Activated naive CD4-positive, alpha-beta T cell treated with Interleukin-2 at 50 U/mL for 16 hours (primary cell): ENCODE measurements at places on chromosomes 3 and 15.

DNA sequence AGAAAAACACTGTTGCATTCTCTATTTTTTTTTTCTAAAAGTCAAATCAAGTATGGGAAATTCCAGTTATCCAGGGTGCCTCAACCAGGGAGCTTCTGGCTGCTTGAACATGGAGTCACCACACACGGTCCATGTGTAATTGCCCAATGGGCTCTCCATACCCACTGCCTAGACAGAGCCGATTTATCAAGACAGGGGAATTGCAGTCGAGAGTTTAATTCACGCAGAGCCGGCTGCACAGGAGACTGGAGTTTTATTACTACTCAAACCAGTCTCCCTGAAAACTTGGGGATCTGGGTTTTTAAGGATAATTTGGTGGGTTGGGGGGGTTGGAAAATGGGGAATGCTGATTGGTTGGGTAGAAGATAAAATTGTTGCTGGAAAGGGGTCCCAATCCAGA lies 149.8 kb downstream of the TJP1 start:
- no peak for DNase-seq

GRCh38 chr3:22988566-22988965 lies 214.6 kb upstream of the UBE2E2 start:
- DNase-seq, result no peak

GRCh38 chr3:22960105-22960984 lies 242.8 kb upstream of the UBE2E2 start:
- no peak for DNase-seq

DNA sequence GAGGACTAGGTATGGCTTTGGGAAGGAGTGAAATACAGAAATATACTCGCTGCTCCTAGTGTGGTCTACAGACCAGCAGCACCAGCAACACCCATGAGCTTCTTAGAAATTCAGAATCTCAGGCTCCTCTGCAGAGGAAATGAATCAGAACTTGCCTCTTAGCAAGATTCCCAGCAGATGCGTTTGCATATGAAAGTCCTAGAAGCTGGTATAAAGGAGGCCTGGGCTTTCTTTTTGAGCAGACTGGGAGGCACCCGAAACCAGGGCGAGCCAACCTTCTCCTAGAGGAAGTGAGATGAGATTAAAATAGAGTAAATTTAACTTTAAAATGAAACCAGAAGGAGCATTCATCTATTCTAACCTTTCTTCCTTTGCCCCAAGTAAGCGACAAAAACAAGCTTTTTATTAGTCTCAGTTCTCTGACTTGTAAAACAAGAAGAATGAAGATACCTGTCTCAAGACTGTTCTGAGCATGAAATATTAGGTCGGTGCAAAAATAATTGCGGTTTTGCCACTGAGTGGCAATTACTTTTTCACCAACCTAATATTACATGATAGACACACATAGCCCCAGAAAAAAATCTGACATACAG lies 140.0 kb downstream of the PDZRN3 start:
- no peak for DNase-seq

GRCh38 chr3:623914-624545 lies 427.5 kb downstream of the CHL1 start:
- DNase-seq, result no peak

DNA sequence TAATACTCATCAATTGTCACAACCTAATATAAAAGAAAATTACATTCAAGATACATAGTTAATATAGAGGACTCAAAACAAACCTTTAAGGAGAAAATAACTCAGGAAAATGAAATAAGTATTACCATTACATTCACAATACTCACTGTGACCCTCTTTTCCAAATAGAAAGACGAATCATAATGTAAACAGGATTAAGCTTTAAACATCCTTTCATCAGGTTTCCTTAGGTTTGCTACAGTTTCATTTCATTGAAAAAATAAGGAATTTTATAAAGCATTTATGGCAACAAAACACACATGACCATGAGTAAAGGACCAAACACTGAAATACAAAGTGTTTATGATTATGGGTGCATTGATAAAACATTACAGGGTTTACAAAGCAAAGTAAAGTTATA lies 162.7 kb downstream of the ALCAM start:
- no peak for DNase-seq

- no peak for DNase-seq
These were observed 242.3 kb downstream of the LPP start for GRCh38 chr3:188396251-188396650.

DNA sequence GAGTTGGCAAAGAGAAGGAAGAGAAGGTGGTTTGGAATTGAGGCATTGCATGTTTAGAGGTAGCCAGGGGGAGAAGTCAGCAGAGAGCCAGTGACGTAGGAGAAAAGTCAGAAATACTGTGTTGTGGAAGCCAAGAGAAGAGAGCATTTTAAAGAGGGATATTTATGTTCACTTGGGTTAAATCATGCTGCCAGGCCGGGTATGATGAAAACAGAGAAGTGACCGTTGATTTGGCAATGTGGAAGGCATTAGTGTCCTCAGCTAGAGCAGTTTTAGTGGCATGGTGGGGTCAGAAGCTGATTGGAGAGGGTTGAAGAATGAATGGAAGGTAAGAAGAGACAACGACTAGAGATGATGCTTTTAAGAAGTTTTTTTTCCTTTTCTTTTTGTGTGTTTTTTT lies 24.5 kb downstream of the RASA2 start:
- no peak for DNase-seq

GRCh38 chr15:76973362-76973743 lies 21.6 kb upstream of the PSTPIP1 start:
- DNase-seq, result peak; percentile 69

DNA sequence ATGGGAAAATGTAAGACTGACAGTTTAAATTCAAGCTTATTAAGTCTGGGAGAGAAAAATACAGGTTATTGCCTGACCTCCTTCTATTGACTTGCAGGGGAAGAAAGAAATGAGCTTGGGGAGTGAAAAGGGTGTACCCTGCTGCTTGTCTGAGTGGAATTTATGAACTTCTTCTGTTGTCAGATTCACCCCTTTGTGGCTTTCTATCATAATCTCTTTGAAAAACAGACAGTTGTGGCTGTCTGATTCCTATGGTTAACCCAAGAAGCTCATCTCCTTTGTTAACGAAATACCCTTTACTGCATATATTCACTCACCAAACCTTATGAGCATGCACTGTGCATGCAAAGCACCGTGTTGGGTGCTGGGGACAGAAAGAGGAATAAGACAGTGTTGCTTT lies 22.5 kb downstream of the GPD1L start:
- no peak for DNase-seq

GRCh38 chr3:182948305-182948704 lies 32.0 kb downstream of the DCUN1D1 start:
- DNase-seq, result no peak

- DNase-seq, result no peak
These were observed 32.1 kb downstream of the FOXP1 start for GRCh38 chr3:71551311-71551919.

GRCh38 chr3:138317687-138318086 lies 12.0 kb downstream of the NME9 start:
- no peak for DNase-seq

DNA sequence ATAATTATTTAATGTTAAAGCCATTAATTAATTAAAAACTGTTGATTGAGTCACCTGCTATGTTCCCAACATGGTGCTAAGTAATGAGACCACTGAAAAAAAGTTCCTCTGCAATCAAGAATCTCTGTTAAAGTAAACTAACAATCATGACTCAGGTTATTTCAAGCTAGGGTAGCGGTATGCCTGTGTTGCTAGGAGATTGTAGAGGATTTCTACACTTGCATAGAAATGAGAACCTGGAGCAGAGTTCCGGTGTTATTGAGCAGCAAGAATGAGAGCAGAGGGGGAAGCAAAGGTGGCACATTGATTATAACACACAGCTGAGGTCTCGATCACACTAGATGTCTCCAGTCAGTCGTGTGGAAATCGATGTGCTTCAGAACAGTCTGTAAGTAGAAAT lies 41.4 kb downstream of the C3orf85 start:
- DNase-seq, result no peak

GRCh38 chr3:40805456-40805855 lies 280.7 kb downstream of the ZNF621 start:
- DNase-seq, result no peak

DNA sequence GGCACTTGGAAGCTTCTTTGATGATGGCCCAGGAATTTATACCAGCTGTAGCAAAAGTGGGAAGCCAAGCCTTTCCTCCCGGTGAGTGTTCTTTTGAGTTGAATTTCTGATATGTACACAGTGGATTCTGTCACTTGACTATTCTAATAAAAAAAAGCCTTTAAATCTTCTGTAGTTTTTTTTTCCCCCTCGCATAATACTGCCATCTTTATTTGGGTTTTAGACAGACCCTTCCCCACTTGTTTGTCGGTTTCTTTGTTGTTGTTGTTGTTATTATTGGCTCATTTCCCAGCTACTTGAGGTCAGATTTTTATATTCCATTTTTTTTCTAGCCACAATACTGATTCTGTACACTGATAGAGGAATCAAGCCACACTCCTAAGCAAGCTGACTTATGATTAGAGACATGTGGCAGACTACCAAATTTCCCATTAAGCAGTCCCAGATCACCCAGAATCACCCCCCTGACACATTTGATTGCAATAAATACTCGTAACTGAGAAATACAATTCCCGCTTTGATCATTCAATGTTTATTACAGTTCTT lies 122.4 kb upstream of the IL12A start:
- no peak for DNase-seq

- peak; percentile 13 for DNase-seq
These were observed 451.1 kb upstream of the KCNMB2 start for GRCh38 chr3:178084938-178085816.

GRCh38 chr15:62241135-62241770 lies 76.2 kb upstream of the C2CD4B start:
- no peak for DNase-seq

- DNase-seq, result peak; percentile 10
These were observed 2.7 kb upstream of the CSTA start for GRCh38 chr3:122322095-122323075.

GRCh38 chr3:129651435-129652202 lies 45.1 kb upstream of the PLXND1 start:
- no peak for DNase-seq
